ENCODE measurements at places on chromosomes 7 and 10. TPM values are rescaled to one million over a fixed set of nuclear protein-coding genes. Genes with fewer than 3 reads are reported as not detected.

The TLX1 gene
- not detected for total RNA-seq

The ADRB1 gene
- 1.3 TPM for total RNA-seq

The PNLIP gene
- not detected for total RNA-seq

The PARP12 gene
- 6.8 TPM for total RNA-seq

The OR2A1 gene
- not detected for total RNA-seq

The SRI gene
- 140 TPM for total RNA-seq

The FAM25C gene
- not detected for total RNA-seq

The SFXN2 gene
- 43.0 TPM for total RNA-seq

The FFAR4 gene
- total RNA-seq = not detected

The RBP3 gene
- total RNA-seq = not detected

The WDFY4 gene
- 80.0 TPM for total RNA-seq

The ASZ1 gene
- not detected for total RNA-seq

The MYOZ1 gene
- not detected for total RNA-seq

The MSMB gene
- not detected for total RNA-seq

The A1CF gene
- total RNA-seq = not detected

The DYNC1I1 gene
- total RNA-seq = not detected

The ZNF722 gene
- not detected for total RNA-seq

The IQCE gene
- 6.2 TPM for total RNA-seq

The FBXO24 gene
- 1.7 TPM for total RNA-seq

The GLI3 gene
- not detected for total RNA-seq

The TMEM26 gene
- total RNA-seq = not detected

The CCDC172 gene
- total RNA-seq = not detected

The EPHB4 gene
- total RNA-seq = 7.3 TPM

The DNA2 gene
- 51.2 TPM for total RNA-seq

The ACSL5 gene
- 23.0 TPM for total RNA-seq

The PNLIPRP1 gene
- not detected for total RNA-seq

The RBP4 gene
- not detected for total RNA-seq

The ZNF680 gene
- 58.4 TPM for total RNA-seq

The HILPDA gene
- total RNA-seq = 19.4 TPM

The SLC18A3 gene
- total RNA-seq = not detected

The PON3 gene
- total RNA-seq = not detected

The LIPM gene
- not detected for total RNA-seq

The ACBD7 gene
- total RNA-seq = 15.0 TPM

The ADAMTS14 gene
- total RNA-seq = 0.11 TPM

The TMEM139 gene
- total RNA-seq = 0.46 TPM

The LEP gene
- not detected for total RNA-seq

The PTPRN2 gene
- 0.35 TPM for total RNA-seq

The ATRNL1 gene
- not detected for total RNA-seq

The CDHR3 gene
- 0.30 TPM for total RNA-seq

The AZGP1 gene
- total RNA-seq = 0.44 TPM

The WEE2 gene
- not detected for total RNA-seq

The RNF32 gene
- 3.6 TPM for total RNA-seq

The RGR gene
- total RNA-seq = not detected

The SAP25 gene
- total RNA-seq = 14.0 TPM

The FAM24B gene
- 10.1 TPM for total RNA-seq

The KLLN gene
- 5.5 TPM for total RNA-seq

The ERV3-1 gene
- 54.3 TPM for total RNA-seq

Data from OCI-LY7 (cell line).